ENCODE measurements at places on chromosomes 6 and 20.

DNA sequence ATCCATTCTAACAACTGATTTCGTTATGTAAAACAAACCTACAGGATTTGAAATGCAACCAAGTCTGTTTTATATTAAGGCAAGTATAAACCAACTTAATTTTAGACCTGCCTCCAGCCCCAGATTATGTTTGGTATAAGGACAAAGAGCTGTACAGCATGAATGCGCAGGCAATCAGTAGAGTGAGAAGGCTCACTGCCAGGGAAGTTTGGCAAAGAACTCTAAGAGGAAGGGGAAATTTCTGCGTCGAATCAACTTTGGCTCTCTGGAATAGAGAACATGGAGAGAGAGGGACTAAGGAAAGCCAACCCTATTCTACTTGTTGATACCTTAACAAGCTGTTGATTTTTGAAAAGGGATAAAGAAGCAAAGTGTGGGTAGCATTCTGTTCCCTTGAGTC, 96.9 kb upstream of the FOXO3 start:
- DNase-seq = no peak

- no peak for DNase-seq
Observed at GRCh38 chr20:38212806-38213606, 47.5 kb downstream of the KIAA1755 start.

GRCh38 chr6:4420160-4420865, 284.9 kb upstream of the ECI2 start:
- DNase-seq = no peak

- no peak for DNase-seq
Observed at GRCh38 chr6:36499918-36500317, 47.4 kb downstream of the STK38 start.

DNA sequence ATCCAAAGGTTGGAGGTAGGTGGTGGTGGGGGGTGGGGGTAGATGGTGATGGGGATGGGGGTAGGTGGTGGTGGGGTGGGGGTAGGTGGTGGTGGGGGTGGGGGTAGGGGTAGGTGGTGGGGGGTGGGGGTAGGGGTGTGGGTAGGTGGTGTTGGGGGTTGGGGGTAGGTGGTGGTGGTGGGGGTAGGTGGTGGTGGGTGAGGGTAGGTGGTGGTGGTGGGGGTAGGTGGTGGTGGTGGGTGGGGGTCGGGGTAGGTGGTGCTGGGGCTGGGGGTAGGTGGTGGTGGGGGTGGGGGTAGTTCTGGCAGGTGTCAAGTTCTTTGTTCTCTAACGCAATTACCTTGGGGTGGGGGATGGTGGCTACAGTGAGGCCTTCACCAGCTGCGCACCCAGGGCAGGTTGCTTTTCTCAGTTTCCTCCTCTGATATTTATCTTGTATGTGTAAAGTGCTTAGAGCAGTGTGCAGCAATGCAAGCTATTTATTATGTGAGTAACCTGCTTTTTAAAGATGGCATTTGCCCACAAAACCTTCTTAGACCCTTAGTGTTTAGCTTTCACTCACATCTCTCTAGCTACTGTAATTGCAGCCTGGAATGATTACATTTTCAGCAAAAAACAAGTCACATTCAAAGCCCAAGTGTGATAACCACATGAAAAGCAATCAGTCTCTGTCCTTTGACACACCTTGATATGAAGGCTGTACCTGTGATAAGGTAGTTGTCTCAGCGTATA, 8.2 kb upstream of the CCDC167 start:
- no peak for DNase-seq

DNA sequence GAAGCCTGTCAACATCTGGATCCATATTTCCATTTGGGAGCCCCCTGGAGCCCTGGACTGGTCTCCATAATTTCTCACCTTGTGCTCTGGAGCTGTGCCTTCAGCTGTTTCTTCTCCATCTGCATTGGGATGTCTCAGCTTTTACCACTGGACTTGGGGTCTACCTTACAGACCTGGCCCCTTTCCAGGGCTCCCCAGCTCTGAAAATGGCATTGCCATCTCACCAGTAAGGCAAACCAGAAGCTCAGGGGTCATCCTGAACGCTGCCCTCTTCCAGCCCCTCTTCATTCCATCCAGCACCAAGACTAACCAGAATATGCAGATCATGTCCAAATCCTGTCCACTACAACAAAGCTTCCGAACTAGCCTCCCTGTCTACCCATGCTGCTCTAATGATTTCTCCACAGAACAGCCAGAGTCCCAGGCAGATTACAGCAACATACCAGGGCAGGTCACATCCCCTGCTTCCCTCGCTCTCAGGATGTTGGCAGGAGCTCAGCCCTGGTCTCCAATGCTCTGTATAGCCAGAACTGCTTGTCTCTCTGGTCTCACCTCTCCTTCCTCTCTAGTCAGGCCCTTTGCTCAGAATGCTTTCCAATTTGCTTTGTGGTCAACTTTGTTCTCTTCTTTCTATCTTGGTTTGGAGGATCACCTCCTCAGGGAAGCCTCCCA, 17.7 kb upstream of the NNAT start:
- DNase-seq = no peak

Measured in fibroblast of skin of back (primary cell).